ENCODE measurements at places on chromosomes 6 and 20. TPM values are rescaled to one million over a fixed set of nuclear protein-coding genes. Genes with fewer than 3 reads are reported as not detected.

DNA sequence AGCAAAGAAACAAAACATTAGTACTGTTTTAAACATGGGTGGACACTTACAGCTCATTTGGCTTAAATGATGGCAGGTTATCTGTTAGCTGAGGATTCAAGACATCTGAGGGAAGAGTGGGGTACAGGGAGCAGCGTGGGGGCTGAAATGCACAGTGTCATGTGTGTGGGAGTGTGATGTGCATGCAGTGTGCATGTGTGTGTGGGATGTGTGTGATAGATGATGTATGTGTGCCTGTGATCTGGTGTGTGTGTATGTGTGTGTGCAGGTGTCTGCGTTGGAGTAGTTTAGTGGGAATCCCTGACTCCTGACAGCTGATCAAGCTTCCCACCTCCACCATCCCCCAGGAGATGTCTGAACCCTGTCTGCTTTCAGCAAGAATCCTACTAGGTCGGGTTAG, 25.4 kb upstream of the GGTLC1 start:
- no peak for DNase-seq

DNA sequence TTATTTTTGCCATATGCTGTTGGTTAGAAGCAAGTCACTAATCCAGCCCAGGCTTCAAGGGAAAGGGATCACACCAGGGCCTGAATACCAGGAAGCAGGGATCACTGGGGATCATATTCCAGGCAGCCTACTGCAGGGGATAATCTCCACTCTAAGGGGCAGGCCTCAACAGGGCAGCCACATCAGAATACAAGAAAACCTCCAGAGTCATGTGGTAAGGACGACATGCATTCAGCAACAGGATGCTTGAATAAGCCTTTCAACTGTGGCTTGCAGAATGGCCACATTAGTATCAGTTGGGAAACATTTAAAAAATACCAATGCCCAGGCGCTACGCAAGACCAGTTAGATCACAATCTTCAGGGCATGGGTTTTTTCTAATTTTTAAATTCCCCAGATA, 109.1 kb downstream of the LY86 start:
- no peak for DNase-seq

The DZANK1 gene
- total RNA-seq: 1.4 TPM

DNA sequence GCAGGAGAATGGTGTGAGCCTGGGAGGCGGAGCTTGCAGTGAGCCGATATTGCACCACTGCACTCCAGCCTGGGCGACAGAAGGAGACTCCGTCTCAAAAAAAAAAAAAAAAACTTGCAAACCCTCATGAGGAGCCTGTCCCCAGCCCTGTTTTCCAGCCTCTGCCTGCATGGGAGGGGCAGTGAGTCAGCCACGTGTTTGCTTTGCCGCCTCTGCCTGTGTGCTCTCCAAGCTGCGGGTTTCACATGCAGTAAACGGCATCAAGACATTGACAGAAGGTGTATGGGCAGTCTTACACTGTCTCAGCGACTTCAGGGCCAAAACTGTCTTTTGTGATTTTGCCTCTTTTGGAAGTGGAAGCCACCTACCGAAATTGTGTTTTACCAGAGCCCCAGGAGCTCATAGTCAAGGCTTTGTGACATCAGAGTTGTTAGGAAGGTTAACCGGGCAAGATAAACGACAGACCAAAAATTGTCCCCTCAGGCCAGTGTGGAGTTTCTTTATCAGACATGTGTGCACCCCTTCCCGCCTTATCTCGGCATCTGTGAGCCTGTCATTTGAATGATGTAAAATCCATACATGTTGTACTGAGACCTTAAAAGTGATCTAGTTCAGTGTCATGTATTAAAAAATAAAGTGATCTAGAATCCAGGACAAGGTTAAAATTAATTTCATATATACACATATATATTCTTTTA, 52.9 kb downstream of the RPP40 start:
- no peak for DNase-seq

DNA sequence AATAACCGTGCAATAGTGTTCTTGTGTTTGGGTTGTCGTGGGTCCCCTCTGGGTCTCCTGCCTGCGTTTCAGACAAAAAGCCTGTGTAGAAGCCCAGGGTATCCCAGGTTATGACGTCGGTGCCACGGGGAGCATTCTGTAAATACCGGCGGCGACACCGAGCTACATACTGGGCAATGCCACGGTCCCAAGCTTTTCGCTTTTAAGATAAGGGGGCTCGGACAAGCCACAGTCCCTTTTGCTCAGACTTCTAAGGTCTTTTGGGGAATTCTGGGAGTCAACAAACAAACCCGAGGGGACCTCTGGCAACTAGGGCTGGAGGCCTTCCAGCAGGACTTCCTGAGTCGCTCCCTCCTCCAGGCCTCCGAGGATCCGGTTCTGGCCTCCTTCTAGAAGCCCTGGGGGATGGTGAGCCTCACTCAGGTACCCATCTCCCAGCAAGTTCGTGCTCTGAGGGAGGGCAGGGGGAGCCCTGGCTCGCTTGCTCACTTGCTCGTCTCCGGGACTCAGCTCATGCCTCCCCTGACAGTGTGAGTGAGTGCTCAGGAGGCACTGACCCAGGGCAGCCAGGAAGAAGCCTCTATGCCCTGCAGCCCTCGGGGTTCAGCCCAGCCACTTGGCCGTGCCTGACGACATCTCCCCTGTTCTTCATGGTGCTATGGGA, 62.4 kb upstream of the MRPS10 start:
- no peak for DNase-seq

DNA sequence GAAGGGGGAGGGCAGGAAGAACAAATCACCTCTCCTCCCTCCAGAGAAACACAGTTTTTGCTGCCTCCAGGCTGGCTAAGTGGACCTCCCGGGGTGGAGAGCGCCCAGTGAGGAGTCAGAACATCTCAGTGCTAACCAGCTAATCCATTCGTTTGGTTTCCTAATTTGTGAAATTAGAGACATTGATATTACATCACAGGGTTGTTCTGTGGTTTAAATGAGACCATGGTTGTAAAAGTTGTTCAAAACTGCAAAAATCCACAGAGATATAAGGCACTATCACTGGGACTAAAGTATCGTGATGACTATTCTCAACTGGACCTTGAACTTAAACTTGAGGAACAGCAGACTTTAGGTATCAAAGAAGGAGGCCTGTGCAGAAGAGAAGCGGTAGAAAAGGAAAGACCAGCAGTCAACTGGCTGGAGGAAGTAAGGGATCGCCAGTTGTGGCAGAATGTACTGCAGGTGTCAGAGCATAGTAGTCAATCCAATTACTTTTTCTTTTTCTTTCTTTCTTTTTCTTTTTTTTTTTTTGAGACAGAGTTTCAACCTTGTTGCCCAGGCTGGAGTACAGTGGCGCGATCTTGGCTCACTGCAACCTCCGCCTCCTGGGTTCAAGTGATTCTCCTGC, 33.9 kb downstream of the RIPOR2 start:
- no peak for DNase-seq

DNA sequence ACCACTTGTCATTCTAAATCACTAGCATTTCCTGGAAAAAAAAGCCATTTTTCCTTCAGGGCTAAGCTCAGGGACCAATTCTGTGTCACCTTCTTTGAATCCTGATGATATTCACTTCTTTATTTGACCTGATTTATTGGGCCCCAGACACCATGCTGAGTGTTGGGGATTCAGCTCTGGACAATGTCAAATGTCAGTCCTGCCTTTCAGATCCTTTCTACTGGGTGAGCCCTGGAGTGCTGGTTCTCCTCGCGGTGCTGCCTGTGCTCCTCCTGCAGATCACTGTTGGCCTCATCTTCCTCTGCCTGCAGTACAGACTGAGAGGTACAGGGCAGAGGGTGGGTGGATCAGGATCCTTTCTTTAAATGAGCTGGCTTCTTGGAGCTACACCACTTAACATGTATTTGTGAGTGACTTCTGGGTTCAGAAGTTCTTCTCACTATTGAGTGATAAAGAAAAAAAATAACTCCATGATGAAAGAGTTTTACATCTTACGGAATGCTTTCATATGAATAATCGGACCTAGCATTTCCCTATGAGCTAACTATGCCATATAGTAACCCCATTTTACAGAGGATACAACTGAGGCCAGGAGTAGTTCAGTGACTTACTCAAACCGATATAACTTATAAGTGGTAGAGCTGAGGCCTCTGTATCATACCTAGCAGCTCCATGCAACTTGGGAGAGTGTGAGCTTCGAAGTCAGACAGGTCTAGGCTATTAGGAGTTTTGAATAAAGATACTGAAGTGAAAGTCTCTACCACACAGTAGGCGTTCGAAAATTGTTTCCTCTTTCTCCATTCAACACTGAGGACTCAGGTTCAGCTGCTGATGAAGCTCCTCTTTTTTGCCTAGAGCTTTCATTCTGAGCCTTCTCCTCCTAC, 9.3 kb downstream of the MOG start:
- no peak for DNase-seq

DNA sequence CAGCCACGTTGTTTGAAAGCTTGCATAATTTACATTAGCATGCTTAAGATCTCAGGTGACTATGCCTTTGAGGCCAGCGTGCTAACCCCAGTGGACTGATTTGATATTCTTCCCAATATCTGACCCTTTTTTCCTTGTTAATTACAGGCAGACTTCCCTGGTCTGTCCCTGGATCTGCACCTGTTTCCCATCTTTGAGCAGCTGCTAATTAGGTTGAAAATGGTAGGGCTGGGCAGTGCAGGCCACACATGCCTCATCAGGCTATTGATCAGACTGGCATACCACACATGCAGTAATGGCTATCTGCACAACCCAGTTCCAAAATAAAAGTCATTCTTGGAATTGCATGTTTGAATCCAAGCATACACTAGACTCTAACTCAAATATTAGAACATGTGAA, 164.3 kb upstream of the TFAP2D start:
- no peak for DNase-seq

The CARMIL1 gene
- total RNA-seq: 1.3 TPM

DNA sequence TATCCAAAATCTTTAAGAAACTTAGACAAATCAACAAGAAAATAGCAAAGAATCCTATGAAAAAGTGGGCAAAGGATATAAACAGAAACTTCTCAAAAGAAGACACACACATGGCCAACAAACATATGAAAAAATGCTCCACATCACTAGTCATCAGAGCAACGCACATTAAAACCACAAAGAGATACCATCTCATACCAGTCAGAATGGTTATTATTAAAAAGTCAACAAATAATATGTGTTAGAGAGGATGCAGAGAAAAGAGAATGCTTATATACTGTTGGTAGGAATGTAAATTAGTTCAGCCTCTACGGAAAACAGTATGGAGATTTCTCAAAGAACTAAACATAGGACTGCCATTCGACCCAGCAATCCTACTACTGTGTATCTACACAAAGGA, 212.0 kb upstream of the DTNBP1 start:
- no peak for DNase-seq

DNA sequence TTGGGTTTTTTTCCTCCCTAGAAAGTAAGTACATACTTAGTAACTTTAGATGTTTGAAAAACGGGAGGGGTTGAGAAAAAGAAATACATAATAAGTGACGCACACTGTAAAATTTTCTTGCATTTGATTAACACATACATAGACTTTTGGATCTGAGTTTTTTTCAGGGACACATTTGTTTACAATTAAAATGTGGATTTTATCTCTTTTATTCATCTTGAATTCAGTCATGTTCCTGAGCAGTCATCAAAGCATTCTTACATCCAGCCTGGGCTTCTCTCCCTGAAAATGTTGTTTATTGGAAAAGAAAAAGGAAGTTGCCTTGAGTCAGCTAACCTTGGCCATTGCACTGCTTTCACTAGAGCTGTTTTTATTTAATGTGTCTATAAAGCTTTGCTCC, 8.7 kb upstream of the RPP40 start:
- DNase-seq: no peak

- no peak for DNase-seq
Observed at GRCh38 chr6:118935978-118936703, 1.2 kb upstream of the MCM9 start.

DNA sequence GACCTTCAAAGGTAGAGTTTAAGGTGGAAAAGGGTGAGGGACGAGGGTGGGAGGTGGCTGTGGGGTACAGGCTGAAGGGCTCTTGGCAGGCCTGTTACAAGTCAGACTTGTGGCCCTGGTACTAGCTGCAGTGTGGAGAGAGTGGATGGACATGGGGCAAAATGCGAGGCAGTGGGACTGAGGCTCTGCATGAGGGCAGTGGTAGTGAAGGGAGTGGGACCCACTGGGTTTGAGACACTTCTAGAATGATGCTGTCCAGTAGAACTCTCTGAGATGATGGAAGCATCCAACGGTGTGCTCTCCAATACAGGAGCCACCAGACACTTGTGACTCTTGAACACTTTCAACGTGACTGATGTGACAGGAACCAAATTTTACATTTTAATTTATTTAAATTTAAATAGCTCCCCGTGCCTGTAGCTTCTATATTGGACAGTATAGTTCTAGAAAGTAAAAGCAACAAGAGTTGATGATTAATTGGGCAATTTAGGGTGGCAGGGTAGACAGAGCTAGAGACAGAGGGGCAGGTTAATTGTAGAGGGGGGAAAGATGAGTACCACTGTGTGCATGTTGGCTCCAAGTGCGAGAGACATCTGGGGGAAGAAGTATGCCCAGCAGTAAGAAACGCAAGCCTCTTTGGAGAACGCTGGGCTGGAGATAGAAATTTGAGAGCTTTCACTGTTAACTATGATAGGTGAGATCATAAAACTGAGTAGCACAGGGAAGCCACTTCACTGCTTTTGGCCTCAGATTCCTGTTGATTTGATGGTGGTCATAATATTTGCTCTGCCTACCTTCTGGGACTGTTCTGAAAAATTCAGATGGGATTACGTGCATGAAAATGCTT, 77.5 kb downstream of the TXNDC5 start:
- DNase-seq: no peak

- peak; percentile 63 for DNase-seq
Observed at GRCh38 chr20:31666258-31667042, 28.7 kb downstream of the COX4I2 start.

GRCh38 chr6:48754641-48755040, 643.6 kb upstream of the PTCHD4 start:
- DNase-seq: no peak

The PRSS35 gene
- not detected for total RNA-seq

GRCh38 chr6:145067430-145067829, 667.9 kb downstream of the EPM2A start:
- DNase-seq: no peak

The LPIN3 gene
- 0.68 TPM for total RNA-seq

The ID4 gene
- total RNA-seq: not detected

Measured in activated CD4-positive, alpha-beta memory T cell treated with anti-CD3 and anti-CD28 coated beads, Interleukin-2, amount 10 ng/mL, durations not matched to agents 7 days and 5 days (primary cell).